ENCODE measurements at places on chromosomes 7 and 10.

DNA sequence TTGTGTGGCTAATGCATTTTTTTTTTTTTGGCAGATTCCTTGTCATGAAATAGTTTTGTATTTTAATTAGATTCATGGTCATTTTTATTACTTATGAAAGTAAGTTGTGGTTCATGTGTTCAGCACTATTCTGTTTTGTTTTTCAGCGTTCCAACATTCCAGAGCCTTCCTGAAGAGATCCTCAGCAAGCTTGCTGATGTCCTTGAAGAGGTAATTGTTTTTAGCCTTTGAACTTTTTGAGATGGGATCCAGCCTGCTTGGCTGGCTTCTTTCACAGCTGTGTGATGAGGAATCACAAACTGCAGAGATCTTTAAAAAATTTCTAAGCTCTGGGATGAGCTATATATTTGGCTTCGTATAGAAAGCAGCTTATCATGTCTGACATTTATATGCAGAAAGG is 208.0 kb upstream of the CSTF2T start:
- DNase-seq: no peak

GRCh38 chr10:100875484-100876166 is 37.1 kb upstream of the SLF2 start:
- DNase-seq: no peak

DNA sequence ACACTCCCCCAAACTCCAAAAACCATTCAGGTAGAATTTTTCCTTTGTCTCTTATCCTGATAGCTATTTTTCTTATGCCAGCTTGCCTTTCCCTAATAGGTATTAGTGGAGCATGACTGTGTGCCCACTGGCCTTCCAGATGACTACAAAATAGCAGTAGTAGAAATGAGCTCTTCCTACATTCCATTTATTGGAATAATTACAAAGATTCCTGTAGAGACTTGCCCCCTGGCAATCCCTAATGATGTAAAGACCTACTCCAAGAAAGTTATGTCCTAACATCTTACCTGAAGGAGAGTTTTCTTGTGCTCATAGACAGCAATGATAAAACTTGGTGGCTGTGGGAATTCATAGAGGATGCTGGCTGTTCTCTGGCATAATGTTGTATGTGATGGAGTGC is 501.8 kb downstream of the GATA3 start:
- DNase-seq: no peak

DNA sequence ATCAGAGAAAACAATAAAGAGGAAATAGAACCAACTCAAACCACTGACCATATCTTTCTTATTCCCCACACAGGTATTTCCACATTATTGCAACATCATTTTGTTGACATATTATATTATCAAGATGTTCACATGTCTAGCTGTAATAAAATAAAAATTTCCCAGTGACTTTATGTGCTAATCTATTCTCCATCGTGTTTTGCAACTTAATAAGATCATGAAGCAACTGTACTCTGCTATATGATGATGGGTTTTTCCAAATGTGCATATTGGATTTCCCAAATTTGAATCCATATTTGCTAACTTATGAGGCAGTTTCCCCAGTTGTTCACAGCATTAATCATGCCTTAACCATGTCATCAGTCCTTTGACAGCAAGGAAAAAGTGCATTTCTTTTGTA is 127.8 kb downstream of the ITGB8 start:
- DNase-seq: no peak

DNA sequence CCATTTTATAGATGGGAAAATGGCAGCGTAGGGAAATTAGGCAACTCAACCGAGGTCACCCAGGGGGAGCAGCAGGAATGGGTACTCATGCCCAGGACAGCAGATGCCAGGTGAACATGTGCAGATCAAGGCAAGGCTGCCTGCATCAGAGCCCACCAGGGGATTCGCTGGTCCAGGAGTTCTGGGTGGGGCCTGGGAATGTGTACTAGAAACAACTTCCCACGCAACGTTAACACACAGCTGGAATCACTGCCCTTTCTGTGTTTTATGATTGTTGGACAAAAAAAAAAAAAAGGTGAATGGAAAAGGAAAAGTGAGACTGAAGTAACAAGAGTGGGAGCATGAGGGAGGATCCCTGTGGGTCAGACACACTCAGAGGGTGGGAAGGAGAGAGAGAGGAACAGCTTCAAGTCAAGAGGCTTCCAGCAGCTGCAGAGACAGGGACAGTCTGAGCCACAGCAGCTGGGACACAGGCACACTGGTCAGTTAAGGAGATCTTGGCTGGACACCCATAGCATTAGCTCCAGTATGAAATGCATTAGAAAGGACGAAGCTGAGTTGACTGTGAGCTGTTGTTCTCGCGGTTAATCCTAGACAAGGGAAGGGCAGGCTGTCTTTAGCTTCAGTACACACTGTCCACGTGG is 187.9 kb upstream of the INHBA start:
- DNase-seq: peak; percentile 26

- no peak for DNase-seq
Measured at GRCh38 chr7:139726485-139726869, 51.3 kb downstream of the HIPK2 start.

DNA sequence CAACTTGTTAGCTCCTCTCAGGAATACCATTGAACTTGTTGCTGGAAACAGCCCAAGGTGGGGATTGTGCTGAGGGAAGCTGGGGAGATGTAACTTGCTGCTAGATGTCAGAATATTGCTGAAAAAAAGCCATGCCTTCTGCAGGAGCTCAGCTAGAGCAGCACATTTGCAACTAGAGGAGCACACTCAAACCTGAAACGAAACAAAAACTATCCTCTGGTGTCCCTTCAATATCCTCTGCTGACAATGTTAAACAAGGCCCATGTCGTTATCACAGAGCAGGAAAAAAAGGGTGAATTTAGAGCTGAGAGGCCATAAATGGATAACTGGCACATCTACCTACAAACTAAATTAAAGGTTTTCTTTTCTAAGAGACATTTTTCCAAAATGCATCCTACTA is 53.7 kb upstream of the MACC1 start:
- no peak for DNase-seq

DNA sequence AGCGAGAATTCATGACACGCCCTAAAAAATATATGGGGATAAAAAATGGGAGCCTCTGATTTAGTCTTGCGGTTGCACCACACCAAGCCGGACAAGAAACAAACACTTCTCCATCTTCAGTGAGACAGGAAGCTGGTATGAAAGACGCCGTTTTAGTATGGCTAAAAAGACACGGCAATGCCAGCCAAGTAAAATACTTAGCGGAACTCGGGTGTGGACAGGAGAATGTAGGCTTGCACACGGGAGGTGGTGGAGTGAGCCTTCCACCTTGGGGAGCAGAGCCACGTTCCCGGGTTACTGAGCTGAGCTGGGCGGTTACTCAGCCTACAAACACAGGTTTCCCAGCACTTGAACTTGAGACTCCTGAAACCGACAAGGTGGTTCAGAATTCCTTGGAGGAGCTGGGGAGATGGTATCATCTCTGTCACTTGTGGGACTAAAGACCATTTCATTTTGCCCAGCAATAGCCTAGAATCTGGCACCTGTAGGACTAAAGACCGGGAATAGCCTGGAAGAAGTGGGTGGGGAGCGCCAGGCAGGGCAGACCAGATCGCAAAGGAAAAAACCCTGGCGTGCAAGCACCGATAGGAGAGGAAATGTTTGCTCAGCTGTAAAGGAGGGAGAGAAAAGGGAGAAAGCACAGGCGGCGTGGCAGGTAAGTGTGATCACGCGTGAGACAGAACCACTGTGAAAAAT is 34.8 kb upstream of the SEPHS1 start:
- DNase-seq: peak; percentile 17

GRCh38 chr10:54710918-54711317 is 90.1 kb downstream of the PCDH15 start:
- DNase-seq: no peak

DNA sequence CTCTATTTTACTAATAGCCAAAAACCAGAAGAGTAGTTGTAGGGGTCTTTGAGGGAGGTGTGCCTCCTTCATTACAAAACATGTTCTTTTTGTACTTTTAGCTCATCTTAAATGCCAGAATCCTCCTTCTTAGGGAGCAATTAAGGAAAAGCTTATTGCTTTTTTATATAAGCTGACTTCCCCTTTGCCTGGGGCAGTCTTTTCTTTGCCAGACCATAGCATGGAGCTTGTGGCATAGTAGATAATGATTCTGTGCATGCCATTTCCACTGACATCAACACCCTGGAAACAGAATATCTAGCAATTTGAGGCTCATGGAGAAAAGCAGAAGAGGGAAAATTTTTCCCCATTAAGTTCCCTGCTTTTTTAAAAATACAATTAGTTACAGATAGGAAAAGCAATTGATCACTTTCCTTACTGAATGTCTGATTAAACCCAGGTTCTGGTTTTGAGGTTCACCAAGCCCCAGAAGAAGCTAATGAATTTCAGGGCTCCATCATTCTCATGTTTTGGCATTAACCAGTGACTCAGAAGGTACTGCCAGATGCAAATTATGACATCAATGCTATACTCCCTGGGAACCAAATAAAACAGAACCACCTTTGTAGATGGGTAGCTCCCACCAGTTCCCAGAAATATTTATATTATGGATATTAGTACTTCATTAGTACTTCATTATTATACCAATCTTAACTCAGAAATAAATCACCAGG is 410.6 kb downstream of the KCNMA1 start:
- DNase-seq: peak; percentile 64

All from GM23248 (cell line).